ENCODE measurements at places on chromosomes 5 and 9.

GRCh38 chr5:58716713-58717112, 133.8 kb downstream of the RAB3C start:
- DNase-seq, result no peak

- peak; percentile 20 for DNase-seq
Observed at GRCh38 chr5:82312373-82312856, 34.3 kb upstream of the RPS23 start.

DNA sequence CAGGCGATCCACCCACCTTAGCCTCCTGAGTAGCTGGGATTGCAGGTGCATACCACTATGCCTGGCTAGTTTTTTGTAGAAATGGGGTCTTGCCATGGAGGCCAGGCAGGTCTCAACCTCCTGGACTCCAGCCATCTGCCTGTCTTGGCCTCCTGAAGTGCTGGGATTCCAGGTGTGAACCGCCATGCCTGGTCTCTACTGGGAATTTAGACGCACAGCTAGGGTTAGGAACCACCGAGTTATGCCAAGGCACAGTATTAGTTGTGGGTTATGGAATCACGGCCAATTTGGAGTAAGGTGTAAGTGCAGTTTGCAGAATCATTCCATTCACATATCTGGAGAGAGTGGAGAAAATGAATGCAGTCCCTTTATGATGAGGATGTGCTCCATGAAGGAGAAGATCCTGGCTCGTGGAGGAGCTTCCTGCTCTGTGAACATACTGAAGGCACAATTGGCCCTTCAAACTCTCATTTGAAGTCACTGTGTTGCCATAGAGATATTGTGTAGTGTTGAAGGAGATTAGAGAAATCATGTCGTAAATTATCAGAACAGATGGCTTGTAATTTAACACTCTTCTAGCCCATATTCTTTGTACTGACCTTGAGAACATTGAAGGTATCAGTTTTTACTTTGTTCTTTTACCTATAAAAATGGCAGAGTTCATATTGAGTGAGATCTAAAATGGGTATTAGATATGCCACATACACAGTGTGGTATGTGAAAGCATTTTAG, 18.8 kb downstream of the TRIO start:
- no peak for DNase-seq

DNA sequence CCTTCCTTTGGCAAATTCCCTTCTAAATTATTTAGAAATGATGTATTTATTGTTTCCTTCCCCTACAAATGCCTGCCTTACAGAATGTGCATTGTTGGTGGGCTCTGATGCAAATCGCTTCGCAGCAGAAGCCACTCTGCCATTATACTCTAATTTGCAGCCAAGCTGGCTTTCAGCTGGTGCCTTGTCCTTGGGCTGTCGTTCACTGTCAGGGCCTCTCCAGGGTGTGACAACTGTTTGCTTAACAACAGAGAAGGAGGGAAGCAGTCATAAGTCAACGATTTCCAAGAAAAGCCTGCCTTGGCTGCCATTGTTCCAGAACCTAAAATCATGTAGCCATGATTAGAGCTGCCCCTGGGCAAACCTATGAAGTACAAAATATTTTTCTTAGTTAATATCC, 260.1 kb upstream of the RGMB start:
- DNase-seq, result no peak

DNA sequence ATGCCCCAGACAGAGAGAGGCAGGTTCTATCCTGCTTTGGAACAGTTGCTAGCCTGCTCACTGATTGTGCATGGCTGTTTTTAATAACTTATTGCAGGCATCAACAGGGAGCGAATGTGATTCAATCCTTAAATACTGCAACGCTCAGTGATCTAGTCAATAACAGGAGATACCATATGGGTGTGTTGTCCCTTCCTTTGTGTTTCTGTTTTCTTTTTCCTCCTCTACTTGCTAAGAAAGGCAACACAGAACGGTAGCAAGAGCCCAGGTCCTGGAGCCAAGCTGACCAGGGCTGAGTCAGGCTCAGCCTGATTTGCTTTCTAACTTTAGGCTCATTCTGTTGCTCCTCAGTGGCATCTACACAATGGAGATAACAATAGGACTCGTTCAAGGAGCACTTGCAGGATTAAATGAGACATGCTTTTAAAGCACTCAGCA, 98.6 kb upstream of the EQTN start:
- DNase-seq, result no peak
